ENCODE measurements at places on chromosomes 1 and 21.

- DNase-seq, result no peak
Observed at GRCh38 chr1:167713330-167714081, 8.3 kb upstream of the MPZL1 start.

DNA sequence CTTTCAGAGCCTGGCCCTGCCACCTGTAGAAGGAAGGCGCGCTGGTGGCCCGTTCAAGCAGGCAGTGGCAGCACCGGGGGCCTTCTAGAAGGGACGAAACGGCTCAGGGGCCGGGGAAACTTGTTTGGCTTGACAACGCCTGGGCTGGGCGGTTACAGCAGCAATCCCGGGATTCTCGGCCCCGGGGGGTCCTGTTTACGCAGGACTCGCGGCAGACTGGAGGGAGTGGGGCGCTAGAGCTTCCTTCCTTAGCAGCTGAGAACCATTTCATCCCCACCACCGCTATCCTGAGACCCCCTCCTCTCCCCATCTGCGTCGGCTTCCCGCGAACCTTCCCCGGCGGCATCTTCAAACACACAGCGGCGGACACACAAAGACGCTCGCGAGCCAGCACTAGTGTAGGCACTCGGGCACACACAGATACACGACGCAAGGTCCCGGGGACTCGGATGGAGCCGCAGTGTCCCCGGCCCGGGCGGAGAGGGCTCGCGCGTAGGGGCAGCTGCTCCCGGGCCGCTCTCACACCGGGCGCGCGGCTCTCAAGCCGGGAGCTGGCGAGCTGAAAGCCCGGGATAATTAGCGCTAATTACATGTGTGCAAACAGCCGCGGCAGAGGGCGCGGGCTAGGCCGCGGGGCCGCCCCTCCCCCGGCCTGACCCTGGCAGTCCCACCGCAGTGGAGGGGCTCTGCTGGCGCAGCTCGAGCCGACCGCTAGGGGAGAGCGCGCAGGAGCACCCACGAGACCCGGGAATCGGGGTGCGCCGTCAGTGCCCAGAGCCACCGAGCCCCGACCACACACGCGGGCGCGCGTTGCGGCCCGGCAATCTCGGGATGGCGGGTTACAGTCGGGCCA, 271.4 kb downstream of the FOXD2 start:
- no peak for DNase-seq

DNA sequence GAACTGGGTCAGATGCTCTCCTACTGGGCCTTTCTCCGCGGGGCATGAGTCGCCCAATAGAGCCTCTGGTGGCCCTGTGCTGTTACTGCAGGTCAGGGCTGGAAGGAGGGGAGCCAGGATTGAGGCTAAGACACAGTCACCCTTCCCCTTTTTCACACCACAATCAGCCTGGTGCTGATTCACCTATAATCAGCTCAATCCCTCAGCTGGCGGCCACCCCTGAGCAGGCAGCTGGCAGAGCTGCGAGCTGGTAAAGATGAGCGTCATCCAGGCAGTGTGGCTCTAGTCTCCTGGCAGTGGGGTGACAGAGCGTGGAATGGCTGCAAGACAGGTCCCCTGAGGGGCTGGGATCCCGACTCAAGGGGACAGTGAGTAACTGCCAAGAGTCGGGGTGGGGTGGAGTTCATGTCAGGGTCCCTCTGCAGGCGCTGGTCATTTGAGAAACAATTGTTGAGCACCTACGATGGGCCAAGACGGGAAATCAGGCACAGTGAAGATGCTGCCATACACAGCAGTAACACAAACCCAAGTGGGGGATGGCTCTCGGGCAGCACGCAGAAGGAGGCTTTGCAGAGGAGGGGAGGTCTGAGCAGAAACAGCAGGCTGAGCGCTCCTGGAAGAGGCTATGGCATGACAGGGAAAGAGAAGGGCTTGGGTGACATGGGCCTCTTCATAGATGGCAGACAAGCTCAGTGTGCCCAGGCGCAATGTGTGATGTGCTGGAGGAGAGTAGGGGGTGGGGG, 21.8 kb downstream of the ATF3 start:
- peak; percentile 62 for DNase-seq

DNA sequence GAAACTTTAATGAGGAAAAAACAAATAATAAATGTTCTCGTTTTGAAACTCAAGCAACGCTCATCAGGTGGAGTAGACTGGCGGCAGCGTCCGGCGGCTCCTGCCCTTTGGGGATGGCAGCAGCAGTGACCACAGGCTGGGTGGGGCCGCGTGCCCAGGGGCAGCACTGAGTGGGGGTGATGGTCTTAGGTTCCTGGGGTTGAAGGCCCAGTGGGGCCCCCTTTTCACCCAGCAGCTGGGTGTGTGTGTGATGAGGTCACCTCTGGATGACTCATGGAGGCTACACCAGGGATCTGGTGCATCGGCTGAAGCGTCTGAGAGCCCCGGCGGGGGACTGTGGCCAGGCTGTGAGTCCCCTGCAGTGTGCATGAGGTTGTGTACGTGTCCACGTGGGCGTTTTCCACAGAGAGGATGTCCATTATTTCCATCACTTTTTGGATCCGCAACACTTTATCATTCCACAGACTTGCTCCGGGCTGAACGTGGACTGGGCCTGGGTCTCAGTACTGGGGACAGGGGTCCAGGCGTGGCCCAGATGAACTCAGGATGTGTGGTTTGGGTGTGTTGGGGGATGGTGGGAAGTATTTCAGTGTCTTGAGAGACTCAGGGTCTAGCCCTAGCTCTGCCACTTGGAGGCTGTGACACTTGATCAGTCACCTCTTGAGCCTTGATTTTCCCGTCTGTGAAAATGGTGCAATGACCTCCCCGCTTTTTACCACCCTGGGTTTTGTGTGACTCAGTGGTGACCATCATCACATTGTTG, 25.6 kb downstream of the LDLRAP1 start:
- peak; percentile 79 for DNase-seq

DNA sequence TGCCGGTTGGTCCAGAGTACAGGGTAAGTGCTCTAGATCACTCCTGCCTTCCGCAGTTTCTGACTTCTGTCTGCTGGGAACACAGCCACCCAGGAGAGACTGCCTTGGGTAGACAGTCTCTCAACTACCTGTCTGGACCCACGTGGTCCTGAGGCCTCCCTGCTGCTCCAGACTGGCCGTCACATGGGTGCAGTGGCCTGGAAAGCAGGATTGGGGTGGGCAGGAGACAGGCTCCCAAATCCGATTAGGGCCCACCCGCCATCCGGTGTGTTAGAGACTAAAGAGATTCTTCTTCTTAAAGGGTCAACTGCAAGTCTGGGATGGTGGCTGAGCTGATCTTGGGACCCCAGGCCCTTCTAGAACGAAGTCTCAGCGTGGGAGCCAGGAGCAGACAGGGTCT, 105.5 kb downstream of the EBNA1BP2 start:
- DNase-seq, result no peak

DNA sequence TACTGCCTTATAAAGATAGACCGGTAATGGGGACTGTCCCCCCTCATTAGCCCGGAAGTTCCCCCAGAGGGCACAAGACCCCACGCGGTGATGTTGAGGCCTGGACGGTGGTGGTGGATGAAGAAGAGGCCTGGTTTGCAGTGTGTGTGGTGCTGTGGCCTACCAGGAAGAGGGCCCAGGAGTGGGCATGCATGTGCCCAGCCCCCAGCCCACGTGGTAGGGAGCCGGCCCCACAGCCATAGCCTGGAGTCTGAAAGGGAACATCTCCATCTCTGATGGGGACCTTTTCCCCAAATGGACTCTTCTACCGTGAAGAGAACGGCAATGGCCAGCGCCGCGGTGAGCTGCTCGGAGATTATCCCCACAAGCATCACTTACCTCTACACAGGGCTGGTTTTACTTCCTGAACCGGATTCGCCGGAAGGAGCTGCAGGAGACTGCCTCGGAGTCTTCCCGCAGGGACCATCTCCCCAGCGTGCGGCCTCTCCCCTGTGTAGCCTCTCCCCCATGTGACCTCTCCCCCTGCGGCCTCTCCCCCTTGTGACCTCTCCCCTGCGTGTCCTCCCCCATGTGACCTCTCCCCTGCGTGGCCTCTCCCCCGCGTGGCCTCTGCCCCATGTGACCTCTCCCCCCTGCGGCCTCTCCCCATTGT, 20.6 kb downstream of the RRP1 start:
- DNase-seq, result no peak

- DNase-seq, result no peak
Observed at GRCh38 chr1:71634159-71634558, 553.3 kb upstream of the ZRANB2 start.
